CD4-positive, alpha-beta T cell (primary cell): ENCODE measurements at places on chromosomes 3 and 15.

- no peak for DNase-seq
These were observed 286.4 kb downstream of the LRTM1 start for GRCh38 chr3:54641226-54642014.

DNA sequence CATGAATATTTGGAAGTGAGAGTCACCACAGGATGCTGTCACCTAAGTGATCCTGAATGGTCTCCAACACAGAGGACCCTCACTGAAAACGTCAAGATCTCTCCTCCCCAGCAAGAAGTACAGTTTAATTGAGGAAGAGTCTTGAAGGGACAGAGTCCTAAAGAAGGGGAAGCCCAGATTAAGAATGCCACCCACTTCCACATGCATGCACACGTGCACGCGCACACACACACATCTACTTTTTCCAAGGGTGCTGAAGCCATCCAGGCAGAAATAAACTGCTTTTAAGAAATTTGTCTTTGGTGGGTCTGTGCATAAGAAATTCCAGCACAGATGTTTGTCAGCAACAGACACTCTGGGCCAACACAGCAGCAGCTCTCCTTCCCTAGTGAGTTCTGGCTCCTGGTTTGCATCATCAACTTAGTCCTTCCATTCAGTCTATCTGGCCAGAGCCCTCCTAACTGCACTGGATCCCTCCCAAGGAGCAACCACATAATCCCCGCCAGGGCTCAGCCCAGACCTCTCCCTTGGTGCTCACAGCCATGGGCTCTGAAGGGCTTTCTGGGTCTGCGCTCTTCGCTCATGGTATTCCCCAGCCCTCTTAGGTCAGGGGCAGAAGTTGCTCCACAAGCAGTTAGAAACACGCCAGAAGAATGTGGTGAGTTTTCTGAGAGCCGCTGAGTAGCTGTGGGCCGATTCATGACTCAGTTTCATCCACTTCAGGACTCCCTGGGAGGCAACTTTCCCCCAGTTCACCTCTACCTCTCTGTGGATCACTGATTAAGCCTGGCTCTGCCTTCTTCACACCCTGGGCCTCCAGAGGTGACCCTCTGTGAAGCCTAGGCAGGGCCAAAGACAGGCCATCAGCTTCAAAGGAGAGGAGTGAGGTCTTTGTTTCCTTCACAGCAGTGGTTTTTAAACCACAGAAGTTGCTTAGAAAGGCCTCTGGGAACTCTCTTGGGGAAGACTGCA is 132.6 kb upstream of the LIPC start:
- DNase-seq, result no peak

- no peak for DNase-seq
These were observed 1134.1 kb downstream of the EPHA3 start for GRCh38 chr3:90241481-90241880.

DNA sequence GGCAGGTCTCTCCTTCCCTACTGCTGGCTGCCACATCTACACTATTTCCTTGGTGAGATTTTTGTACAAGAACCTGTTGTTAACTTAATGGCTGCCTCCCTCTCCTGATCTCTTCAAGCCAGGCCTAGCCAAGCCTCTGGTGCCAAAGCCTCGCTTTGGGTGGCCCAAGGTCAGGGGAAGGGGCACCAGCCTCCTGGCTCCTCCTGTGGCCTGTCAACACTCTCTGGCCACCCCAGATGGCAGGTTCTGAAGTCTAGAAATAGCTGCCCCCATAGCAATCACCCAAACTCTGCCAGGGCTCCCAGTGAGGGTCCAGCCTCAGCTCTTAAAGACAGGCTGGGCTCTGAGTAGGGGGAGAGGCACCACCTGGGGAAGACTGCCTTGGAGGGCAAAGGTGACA is 5.0 kb downstream of the IFRD2 start:
- DNase-seq, result peak; percentile 10

DNA sequence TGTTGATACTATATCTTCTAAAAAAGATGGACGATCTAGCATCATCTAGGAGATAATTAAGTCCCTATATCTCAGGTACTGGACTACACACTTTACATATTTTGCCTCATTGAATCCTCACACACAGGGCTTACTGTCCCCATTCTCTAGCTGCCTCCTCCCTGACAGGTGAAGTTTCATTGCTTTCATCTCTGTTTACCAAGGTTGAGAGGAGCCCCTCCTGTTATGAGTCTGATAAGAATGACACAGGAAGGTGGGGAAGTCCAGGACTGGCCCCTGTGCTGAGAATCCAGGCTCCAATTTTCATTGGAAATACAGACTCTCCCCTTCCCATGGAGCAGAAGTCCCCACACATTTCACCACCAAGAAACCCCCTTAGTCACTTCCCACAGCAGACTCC is 105.2 kb downstream of the XXYLT1 start:
- no peak for DNase-seq

- peak; percentile 40 for DNase-seq
These were observed 748 bp downstream of the MRPS25 start for GRCh38 chr3:15064299-15064834.

DNA sequence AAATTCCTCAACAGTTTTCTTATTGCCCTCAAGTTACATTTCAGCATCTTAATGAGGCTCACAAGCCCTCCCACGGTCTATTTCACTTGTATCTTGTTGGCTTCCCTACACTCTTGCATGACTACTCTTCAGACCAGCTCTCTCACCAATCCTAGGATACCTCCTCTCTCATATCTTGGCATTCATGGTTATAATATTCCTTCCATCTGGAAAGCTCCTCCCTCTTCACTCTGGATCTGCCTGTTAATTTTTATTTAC is 8.5 kb upstream of the CCDC80 start:
- no peak for DNase-seq

DNA sequence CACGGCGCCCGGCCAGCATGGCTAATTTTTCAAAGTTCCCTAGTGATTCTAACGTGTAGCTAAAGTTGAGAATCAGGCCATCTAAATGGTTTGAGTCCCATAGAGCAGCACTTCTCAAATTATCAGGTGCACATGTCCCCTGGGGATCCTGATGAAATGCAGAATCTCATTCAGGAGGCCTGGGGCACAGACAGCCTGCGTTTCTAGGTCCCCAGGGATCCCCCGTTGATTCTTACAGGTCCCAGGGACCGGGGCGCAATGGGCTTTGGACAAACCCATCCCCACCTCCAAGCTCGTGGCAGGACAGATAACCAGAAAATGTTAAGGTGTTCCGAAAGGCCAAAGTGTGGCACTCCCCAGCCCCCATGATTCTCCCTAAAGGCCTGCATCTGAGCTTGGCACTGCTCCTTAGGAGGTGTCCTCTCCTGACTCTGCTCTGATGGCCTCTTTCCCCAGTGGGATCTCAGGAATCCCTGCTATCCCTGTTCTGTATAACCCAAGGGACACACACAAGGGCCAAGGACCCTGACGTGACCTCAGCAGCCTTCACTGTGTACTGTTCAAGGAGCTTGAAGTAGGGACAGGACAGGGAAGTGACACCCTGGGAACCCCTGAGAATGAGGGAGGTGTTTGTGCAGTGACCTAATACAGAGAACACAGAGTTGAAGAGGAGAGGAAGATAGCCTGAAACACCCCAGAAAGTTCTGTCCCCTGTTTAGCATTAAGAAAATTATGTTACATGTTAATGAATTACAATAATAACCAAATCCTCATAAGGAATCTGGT is 8.0 kb downstream of the LRRK1 start:
- DNase-seq, result no peak

DNA sequence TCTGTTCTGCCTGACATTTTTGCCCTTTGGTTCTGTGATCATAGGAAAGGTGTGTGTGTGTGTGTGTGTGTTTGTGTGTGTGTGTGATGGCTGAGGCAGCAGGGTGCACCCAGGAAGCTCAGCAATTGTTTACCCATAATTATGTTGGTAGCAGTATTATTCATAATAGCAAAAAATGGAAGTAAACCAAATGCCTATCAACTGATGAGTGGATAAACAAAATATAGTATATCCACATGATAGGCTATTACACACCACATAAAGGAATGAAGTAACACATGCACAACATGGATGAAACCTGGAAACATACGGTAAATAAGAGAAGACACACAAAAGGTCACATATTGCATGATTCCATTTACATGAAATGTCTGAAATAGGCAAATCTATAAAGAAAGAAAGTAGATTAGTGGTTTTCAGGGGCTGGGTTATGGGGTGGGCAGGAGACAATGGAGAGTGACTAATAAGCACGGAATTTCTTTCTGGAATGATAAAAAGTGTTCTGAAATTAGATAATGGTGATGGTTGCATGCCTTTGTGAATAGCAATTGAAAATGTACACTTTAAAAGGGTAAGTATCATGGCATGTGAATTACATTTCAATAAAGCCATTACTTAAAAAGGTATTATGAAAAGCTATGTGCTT is 167.2 kb downstream of the POLR2M start:
- DNase-seq, result no peak

- no peak for DNase-seq
These were observed 228.8 kb upstream of the LYSMD4 start for GRCh38 chr15:99962006-99962561.
